ENCODE measurements at places on chromosomes 2 and 18.

GRCh38 chr18:58310517-58310916 lies 266.5 kb downstream of the NEDD4L start:
- no peak overlapping the region for H3K27ac ChIP-seq
- H3K27me3 ChIP-seq: no peaks in the 10 kb centered on the region
- peaks cover 16% of the 10 kb centered on the region for H3K4me1 ChIP-seq

DNA sequence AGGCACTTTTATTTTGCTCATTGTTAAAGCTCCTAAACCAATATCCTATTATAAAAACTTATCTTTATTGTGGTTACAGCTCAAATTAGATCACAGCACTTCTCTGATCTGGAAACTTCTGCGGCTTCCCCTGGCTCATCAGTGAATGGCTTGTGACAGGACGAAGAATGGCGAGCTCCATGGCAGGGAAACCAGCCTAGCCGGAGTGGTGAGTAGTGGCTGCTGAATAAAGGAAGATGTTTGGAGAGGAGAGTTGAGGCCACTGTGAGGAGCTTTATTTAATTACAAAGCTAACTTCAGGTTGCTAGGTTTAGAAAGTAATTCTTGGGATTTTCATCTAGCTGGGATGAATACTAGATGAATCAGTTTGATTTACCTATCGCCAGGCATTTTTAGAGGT lies 213.5 kb downstream of the CYRIA start:
- no peaks in the 10 kb centered on the region for H3K36me3 ChIP-seq
- no peak for DNase-seq
- no peaks in the 10 kb centered on the region for H3K4me1 ChIP-seq

DNA sequence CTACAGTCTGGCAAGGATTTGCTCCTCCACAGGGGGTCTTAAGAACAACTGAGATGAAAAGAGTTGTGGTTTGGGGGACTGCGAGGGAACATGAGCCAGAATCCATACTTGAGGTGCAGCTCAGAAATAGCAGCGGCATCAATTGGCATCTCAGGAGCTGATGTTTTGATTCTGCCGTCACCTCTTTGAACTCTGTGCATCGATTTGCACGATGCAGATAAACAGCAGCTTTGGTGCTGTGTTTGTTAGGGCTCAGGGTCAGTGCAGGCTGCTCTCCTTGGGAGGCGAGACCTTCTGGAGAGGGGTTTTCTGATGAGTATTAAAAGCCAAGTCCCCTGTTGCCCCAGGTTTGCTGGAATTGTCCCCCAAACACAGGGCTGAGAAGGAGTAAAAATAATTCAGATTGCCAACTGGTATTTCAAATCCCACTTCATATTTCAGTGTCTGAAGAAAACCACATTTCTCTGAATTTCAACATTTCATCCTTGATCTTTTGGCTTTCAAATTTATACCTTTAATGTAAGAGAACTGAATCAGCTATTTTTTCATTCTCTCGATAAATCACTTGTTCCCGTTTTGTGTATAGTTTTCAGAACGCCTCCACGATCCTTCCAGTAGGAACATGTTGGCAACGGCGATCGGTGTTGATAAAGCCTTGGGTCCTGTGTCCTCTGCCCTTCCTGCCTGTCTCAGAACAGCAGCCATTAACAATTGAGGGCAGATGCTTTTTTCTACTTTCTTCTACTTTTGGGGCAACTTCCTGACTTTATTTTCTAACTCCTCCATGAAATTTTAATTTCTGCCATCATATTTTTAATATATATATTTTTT lies 65.0 kb downstream of the RAB31 start:
- H3K36me3 ChIP-seq: peaks cover 2% of the 10 kb centered on the region
- peaks cover 3% of the 10 kb centered on the region for H3K4me1 ChIP-seq
- no peak overlapping the region for H3K4me3 ChIP-seq
- H3K27me3 ChIP-seq: no peaks in the 10 kb centered on the region

GRCh38 chr2:218290316-218291261 lies 1.7 kb downstream of the TMBIM1 start:
- H3K4me3 ChIP-seq: no peak overlapping the region
- H3K36me3 ChIP-seq: peaks cover 2% of the 10 kb centered on the region
- peak overlapping the region; percentile 13 for H3K27ac ChIP-seq
- no peaks in the 10 kb centered on the region for H3K27me3 ChIP-seq
- no peak for DNase-seq

DNA sequence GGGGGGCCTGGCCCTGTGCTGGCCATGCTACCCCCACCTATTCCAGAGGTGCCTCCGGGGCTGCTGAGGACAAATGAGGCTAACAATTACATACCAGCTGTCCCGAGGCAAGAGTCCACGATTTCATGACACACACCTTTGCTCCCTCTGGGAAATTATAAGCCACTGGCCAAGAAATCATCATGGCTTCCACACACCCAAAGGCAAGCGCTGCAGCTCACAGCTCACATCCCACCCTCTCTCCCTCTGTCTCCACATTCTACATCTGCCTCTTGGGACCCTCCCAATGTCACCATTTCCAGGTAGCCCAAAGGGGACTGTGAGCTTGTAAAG lies 134.4 kb downstream of the HDAC4 start:
- H3K4me3 ChIP-seq: no peak overlapping the region
- peaks cover 41% of the 10 kb centered on the region for H3K4me1 ChIP-seq
- H3K36me3 ChIP-seq: no peaks in the 10 kb centered on the region
- DNase-seq: no peak

GRCh38 chr2:112010751-112011150 lies 44.3 kb upstream of the TMEM87B start:
- no peak overlapping the region for H3K27ac ChIP-seq
- H3K27me3 ChIP-seq: no peaks in the 10 kb centered on the region
- no peak for DNase-seq
- H3K4me1 ChIP-seq: no peaks in the 10 kb centered on the region

DNA sequence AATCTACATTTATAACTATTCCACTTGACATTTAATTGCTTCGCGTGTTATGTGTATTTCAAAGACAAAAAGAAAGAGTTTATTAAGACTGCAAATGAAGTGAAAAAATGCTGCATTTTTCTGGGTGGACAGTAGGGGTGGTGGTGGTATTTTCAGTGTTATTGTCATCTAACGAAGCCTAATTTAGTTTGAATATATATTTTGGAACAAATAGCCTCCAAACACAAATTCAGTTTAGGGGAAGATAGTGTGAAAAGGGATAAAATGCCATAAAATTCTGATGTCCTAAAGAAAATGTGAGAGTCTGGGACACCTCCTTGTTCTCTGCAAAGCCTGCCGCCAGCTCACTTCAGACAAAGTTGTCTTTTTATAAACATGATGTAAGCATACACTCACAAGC lies 425.1 kb downstream of the NRXN1 start:
- H3K27me3 ChIP-seq: no peaks in the 10 kb centered on the region
- H3K27ac ChIP-seq: no peak overlapping the region
- no peak overlapping the region for H3K4me3 ChIP-seq
- no peak for DNase-seq
- H3K4me1 ChIP-seq: no peaks in the 10 kb centered on the region
- H3K36me3 ChIP-seq: no peaks in the 10 kb centered on the region

GRCh38 chr2:42195559-42195958 lies 26.4 kb downstream of the EML4 start:
- no peaks in the 10 kb centered on the region for H3K27me3 ChIP-seq
- no peak overlapping the region for H3K27ac ChIP-seq
- DNase-seq: peak; percentile 76
- H3K36me3 ChIP-seq: no peaks in the 10 kb centered on the region

GRCh38 chr2:125643585-125643984 lies 1012.4 kb upstream of the GYPC start:
- H3K4me3 ChIP-seq: no peak overlapping the region
- no peaks in the 10 kb centered on the region for H3K4me1 ChIP-seq
- no peak for DNase-seq
- H3K36me3 ChIP-seq: no peaks in the 10 kb centered on the region
- H3K27ac ChIP-seq: no peak overlapping the region
- H3K27me3 ChIP-seq: no peaks in the 10 kb centered on the region

GRCh38 chr18:70078106-70078505 lies 127.4 kb downstream of the RTTN start:
- no peak overlapping the region for H3K27ac ChIP-seq
- no peaks in the 10 kb centered on the region for H3K27me3 ChIP-seq
- H3K4me1 ChIP-seq: no peaks in the 10 kb centered on the region

DNA sequence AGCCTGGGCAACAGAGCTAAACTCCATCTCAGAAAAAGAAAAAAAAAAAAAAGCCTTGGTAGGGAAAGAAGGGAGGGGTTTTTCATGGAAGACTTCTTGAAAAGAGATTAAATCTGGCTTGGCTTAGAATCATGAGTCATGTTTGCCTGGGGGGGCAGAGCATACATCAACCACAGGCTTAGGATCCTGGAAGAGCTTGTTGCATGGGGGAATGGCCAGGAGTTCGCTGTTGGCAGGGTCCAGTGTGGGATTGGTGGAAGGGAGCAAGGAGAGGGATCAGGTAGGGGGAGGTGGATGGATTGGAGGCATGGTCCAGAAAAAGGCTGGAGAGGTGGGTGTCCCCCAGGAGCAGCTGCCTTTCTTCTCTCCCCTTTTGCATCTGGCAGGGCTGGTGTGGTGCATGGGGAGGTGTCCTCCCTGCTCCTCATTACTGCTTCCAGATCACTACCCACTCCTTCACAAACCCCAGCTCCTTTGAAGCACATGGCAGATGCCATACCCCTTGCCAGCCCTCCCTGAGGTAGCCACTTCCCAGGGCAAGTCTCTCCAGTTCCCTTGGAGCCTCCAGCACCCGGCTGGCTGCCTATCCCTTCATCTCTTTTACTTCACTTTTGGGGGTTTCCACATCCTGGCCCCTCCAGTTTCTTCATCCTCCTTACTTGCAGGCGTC lies 2.5 kb downstream of the ARMC9 start:
- H3K27ac ChIP-seq: no peak overlapping the region
- H3K4me3 ChIP-seq: no peak overlapping the region
- peak; percentile 81 for DNase-seq
- H3K36me3 ChIP-seq: peaks cover 51% of the 10 kb centered on the region
- peaks cover 21% of the 10 kb centered on the region for H3K4me1 ChIP-seq

GRCh38 chr2:147718831-147719230 lies 126.0 kb upstream of the ACVR2A start:
- DNase-seq: no peak
- no peak overlapping the region for H3K27ac ChIP-seq
- no peaks in the 10 kb centered on the region for H3K27me3 ChIP-seq
- no peak overlapping the region for H3K4me3 ChIP-seq

Measured in mesenchymal stem cell (in vitro differentiated cells and primary cell).